ENCODE measurements at places on chromosomes 1 and 21. TPM values are rescaled to one million over a fixed set of nuclear protein-coding genes. Genes with fewer than 3 reads are reported as not detected.

ZNF683 gene
- polyA plus RNA-seq: not detected

MMP23B gene
- polyA plus RNA-seq: 22.4 TPM

FAM72A gene
- 4.0 TPM for polyA plus RNA-seq

OR2T34 gene
- not detected for polyA plus RNA-seq

EXO5 gene
- 9.4 TPM for polyA plus RNA-seq

ADAM30 gene
- polyA plus RNA-seq: not detected

FNBP1L gene
- 70.8 TPM for polyA plus RNA-seq

GBP7 gene
- polyA plus RNA-seq: not detected

OR6K3 gene
- polyA plus RNA-seq: not detected

DNA sequence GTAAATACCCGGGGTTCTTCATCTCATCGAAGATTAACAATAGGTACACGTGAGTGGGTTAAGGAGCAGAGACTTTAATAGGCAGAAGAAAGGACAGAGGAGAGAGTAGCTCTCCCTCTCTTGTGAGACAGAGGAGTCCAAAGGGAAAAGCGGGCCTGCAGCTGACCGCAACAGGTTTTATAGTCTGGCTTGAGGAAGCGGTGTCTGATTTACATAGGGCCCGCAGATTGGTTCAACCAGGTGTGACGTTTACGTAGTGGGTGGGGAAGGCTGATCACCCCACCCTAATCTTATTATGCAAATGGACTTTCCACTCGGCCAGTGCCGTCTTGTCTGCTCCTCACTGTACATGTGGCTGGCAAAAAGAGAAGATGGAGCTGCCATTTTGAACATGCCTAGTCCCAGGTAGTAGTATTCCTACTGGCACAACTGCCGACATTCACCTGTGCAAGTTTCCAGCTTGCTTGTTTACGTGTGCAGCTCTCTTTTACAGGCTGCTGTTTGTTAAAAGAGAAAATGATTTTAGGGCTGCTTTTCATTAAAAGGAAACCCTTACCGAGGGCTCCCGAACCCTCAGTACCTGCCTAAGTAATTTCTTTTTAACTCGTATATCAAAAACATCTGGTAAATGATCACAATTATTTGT lies 10.6 kb downstream of the CDC14A start:
- no peak for DNase-seq

GRCh38 chr1:173150795-173151194 lies 56.3 kb downstream of the TNFSF4 start:
- no peak for DNase-seq

- DNase-seq: no peak
Measured at GRCh38 chr1:57464756-57465155, 40.9 kb upstream of the DAB1 start.

GRCh38 chr1:160985723-160986122 lies 31.1 kb upstream of the ITLN2 start:
- no peak for DNase-seq

GRCh38 chr1:159921700-159922504 lies 3.4 kb downstream of the TAGLN2 start:
- DNase-seq: no peak

- no peak for DNase-seq
Measured at GRCh38 chr21:45126204-45126626, 51.8 kb downstream of the ADARB1 start.

DNA sequence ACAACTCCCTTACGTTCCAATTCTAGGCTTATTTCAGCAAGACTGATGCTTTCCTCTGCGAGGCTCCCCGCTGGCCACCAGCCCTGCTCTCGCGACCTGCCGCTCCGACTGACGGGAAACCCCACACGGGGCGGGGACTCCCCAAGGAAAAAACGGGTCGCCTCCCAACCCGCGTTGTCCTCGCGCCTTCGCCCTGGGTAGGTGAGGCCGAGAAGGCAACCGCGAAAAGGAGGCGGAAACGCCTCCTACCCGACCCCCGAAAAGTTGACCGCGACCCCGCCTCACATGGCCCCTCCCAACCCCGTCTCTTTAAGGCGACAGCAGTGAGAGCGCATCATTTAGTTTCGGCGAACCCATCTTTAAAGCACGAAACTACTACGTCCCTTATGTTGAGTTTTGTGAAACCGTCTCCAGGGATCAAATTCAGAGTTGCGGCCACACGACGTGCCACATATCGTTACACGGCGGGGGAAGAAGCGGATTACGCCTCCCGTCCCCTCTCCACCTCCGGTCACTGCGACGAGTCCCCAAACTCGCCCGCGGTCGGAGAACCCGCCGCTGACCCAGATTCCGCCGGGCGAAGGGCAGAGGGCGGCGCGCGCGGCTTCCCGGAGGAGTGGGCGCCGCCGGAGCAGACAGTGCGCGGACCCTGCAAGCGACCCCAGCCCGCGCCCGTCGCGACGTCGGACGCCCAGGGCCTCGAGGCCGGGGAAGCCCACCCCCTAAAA lies 1.2 kb downstream of the ANP32E start:
- peak; percentile 73 for DNase-seq

DNA sequence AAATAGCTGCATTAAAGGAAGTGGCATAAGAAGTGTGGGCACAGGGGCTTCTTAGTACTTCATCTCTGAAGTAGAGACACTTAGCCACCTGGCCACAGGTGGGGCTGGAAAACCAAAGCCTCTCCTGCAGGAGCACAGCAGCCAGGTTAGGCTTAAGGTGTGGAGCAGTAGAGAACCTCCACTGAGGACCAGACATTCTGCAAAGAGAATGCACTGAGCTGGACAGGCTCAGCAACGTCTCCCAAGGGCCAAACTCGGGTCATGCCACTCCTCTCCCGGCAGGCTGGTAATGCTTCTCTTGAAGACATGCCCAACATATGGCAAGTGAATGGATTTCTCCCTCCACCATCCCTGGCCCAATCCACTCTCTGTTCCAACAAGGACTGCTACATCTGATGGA lies 33.0 kb upstream of the LRRC38 start:
- no peak for DNase-seq

DNA sequence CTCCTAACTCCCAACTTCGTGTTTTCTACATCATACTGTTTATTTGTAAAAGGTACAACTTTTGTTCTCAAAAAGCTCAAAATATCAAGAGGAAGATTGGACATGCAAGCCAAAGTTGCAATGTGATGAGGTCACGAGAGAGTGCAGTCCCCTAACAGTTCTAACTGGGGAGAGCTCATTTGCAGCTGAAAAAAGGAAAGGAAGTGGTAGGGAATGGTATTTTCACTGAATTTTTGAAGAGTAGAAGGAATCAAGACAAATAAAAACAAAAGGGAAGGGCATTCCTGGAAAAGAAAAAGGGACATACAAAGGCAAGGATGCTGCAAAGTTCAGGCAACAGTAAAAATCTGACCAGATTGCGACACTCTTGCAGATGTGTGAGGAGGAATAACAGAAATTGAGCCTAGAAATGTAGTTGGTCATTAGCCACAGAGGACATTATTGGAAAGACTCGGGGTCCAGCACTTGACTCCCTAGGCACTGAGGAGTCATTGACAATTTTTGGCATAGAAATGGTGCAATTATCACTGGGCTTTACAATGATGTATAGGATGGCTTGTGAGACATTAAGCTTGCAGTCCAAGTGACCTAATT lies 67.9 kb downstream of the TBX15 start:
- DNase-seq: peak; percentile 72

- DNase-seq: no peak
Measured at GRCh38 chr21:35398346-35398982, 349.4 kb upstream of the RUNX1 start.

- no peak for DNase-seq
Measured at GRCh38 chr1:94060720-94061119, 60.2 kb downstream of the ABCA4 start.

- DNase-seq: no peak
Measured at GRCh38 chr1:183578856-183579255, 11.4 kb downstream of the NCF2 start.

GRCh38 chr1:43292216-43292615 lies 6.8 kb upstream of the C1orf210 start:
- no peak for DNase-seq

DNA sequence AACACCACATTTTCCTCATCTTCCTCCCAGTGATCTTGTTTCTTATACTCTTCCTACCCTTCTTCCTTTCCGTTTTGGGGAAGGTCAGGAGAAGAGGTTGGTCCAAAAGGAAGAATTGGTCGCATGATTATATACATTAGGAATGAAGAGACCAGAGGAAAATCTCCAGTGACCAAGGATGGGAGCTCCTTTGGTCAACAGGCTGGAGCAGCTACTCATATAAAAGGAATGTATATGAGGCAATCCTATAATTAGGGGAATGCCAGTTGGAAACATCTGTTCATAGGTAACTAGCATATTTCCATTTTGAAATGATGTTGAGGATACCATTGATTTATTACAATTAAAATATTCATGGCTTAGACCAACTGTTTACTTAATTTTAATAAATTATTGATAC lies 114.5 kb downstream of the LRRC40 start:
- DNase-seq: no peak

GRCh38 chr1:228770779-228771223 lies 35.5 kb downstream of the RHOU start:
- no peak for DNase-seq

- DNase-seq: no peak
Measured at GRCh38 chr1:85349224-85349623, 72.8 kb upstream of the BCL10 start.

GRCh38 chr1:159778266-159778665 lies 2.5 kb upstream of the DUSP23 start:
- DNase-seq: no peak

DNA sequence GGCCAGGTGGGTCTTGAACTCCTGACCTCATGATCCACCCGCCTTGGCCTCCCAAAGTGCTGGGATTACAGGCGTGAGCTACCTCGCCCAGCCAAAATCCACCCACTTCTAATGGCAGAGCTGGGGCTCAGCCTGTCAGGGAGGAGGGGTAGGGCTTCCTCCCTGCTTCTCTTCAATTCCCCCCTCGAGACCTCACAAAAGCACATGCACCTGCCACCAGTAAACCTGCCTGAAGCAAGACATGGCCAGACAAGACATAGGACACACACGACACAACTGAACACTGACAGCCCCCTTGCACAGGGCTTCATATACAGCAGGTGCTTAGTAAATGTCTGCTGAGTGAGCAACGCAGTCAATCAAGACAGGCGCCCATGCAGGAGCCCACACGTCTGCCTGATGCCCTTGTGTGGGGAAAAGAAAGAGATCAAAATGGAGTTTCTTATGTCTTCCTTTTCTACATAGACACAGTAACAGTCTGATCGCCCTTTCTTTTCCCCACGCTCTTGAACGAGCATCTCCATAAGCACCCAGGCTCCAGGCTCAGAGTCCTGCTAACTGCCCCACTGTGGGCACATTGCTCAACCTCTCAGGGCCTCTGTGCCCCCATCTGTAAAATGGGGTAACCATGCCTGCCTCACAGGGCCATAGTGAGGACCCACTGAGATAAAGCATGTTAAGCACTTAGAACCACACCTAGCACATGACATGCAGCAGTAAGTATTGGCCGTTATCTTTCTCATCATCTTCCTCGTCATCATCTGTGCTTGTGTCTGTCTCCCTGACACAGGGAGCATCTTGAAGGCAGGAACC lies 8.8 kb downstream of the SDC3 start:
- no peak for DNase-seq

- DNase-seq: no peak
Measured at GRCh38 chr1:29505532-29506220, 269.4 kb downstream of the PTPRU start.

DNA sequence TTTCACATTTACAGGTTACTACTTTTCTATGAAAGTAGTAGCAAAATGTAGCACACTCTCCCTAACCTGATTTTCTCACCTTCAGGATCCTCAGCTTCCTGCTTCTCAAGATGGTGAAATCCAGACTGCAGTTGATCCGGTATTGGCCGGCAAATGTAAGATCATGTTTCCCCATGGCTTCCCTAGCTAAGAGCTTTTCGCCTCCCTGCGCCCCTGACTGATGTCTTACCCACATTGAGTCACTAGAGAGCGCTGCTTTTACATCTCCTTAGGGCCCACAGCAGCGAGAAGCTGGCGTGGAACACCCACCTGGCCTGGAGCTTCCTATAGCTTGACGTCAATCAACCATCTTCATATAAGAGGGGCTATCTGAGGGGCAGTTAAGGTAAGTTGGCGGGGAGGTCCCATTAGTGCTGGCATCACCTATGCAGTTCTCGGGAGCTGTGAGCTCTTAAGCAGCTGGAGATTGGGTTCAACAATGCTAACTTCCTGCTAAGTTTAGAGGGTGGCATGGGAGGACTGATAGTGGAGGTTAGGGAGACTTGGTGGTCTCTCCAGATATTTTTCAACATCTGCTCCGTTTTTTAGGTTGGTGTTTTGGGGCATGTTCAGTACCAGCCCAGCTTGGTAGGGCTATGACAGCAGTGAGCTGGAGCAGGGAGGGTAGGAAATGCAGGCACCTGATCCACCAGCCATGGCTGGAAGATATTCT lies 5.5 kb downstream of the PTPN7 start:
- DNase-seq: peak; percentile 75

- DNase-seq: no peak
Measured at GRCh38 chr1:151494741-151495281, 16.4 kb upstream of the CGN start.

GRCh38 chr1:2053217-2053616 lies 3.0 kb downstream of the PRKCZ start:
- no peak for DNase-seq

DNA sequence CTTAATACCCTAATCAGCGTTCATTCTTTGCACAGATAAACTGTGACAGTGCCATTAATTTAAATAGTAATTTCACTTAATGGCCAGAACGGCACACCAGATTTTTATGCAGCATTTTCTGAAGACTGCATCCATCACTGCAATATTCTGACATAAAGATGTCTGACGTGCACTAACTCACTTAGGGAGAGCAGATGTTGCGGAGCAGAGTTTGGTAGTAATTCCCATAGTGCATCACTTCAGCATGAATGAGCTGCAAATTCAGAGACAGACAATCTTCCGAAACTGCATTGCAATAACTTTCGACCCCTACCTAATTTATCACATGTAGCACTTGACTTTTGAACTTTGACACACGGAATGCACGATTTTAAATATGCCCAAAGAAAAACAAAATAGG lies 225.3 kb downstream of the KCTD3 start:
- no peak for DNase-seq

- no peak for DNase-seq
Measured at GRCh38 chr21:29403301-29403700, 104.6 kb downstream of the BACH1 start.

- DNase-seq: no peak
Measured at GRCh38 chr1:209063767-209064659, 519.5 kb upstream of the CAMK1G start.

DNA sequence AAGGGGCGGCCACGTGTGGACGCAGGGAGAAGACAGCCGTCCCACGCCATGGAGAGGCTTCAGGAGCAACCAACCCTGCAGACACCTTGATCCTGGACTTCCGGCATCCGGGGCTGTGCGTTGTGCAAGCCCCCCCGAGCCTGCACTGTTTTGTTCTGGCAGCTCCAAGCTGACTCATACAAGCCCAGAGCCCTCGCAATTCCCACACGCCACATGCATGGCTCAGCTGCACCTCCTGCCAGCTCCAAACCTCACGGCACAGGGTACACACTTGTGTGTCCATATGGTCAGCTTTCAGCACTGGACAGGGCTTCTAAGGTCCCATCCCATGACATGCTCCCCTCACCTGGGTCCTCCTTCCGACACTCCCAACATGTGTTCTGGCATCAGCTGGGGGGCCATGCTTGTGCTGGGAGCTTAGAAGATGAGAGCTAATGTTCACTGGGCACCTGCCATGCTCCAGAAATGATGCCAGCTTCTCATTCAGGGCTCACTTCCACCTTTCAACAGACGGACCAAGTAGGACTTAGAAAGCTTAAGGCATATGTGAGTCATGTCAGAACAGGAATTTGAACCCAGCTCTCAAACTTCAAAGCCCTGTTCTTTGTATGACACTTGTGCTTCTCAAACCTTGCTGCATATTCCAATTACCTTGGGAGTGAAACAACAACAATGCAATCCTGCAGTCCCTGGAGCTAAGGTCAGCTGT lies 137.3 kb downstream of the PGBD5 start:
- DNase-seq: no peak

- DNase-seq: no peak
Measured at GRCh38 chr1:109104364-109105151, 9.4 kb upstream of the ELAPOR1 start.
